ENCODE measurements at places on chromosomes 11 and 22. TPM values are rescaled to one million over a fixed set of nuclear protein-coding genes. Genes with fewer than 3 reads are reported as not detected.

Gene PRR33
- not detected for total RNA-seq

- no peak overlapping the region for H3K4me3 ChIP-seq
- no peaks in the 10 kb centered on the region for H3K36me3 ChIP-seq
- peaks cover 6% of the 10 kb centered on the region for H3K4me1 ChIP-seq
Observed at GRCh38 chr11:118289401-118289800, 15.1 kb upstream of the CD3E start.

Gene SPON1
- 10.7 TPM for total RNA-seq

DNA sequence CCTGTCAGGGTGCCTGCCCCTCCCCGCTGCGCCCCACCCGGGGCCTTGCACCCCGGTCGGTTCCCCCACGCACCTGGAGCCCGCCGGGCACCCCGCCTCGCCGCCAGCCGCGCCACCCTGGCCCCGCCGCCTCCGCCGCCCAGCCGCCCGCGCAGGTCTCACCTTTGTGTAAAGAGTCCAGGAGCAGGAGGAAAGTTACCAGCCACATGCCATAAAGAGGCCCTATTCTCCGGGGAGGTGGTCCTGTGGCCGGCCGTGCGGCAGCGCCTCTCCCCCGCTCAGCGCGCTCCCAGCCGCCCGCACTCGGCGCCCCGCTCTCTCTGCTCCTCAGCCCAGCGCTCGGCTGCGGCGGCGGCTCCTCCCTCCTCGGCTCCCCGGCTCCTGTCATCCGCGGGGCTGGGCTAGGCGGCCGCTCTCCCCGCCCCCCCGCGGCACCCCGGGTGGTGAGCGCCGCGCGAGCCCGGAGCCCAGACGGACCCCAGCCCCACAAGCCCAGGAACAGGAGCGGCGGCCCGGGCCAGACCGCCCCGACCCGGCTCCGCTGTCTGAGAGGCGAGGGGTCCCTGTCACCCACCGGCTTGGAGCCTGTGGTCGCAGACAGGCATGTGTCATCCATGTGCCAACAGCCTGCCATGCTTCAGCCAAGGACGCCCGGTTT, at the start of gene DSCAML1:
Gene DSCAML1 (minus strand): TSS at position 345 of the 658 bp plus-strand sequence. CDS start 137 bp downstream, at position 208.
- H3K27ac ChIP-seq: no peak within 1 kb of the TSS
- peaks cover 6% of the 10 kb centered on the region for H3K27me3 ChIP-seq
- H3K36me3 ChIP-seq: no peaks in the 10 kb centered on the region
- no peak for DNase-seq
- peaks cover 15% of the 10 kb centered on the region for H3K4me1 ChIP-seq
- peak within 1 kb of the TSS; percentile 23 for H3K4me3 ChIP-seq

DNA sequence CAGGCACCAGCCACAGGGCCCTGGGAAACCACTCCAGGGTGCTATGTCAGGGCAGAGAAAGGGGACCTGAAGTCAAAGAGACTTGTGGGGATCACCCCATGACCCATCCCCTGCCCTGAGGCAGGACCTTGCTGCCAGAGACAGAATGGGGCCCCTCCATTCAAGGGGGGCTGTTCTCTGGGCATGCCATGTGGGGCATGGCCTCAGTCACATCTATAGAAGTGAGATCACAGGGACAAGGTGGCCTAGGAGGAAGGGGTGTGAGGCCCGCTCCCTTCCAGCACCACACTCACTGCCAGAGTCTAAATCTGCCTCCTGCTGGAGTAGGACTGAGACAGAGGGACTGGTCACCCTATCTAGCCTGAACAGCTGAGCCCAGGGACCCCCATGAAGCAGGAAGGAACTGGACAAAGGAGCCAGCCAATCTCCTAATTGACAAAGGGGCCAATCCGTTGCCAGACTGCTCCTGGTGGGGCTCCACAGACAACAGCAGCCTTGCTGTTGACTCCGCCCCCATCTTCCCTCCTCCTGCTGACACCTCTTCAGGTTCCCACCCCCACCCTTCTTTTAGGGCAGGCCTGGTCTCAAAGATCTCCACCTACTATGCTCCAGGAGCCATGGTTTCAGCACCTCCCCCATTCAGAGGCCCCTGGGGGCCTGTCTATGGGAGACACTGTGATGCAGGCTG, 26.0 kb downstream of the NEAT1 start:
- no peaks in the 10 kb centered on the region for H3K27me3 ChIP-seq
- no peak for DNase-seq
- H3K4me1 ChIP-seq: peaks cover 32% of the 10 kb centered on the region
- no peak overlapping the region for H3K4me3 ChIP-seq

DNA sequence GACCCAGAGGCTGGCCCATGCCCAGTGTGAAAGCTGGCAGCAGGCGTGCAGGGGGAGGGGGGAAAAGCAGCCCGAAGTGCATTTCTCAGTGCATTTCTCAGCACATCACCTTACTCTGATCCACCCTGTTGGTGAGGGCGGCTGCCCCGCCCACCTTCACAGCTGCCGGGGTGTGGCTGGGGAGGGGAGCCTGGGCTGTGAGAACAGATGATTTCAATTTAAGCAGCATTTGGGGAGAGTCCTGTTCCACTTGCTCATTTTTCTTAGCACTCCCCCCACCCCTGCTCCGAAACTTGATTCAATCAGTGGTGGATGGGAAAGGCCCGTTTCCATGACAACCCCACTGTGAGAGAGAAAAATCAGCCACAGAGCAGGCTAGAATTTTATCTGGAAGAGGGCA, 84.8 kb downstream of the SNX19 start:
- no peaks in the 10 kb centered on the region for H3K27me3 ChIP-seq
- no peak for DNase-seq
- H3K4me3 ChIP-seq: no peak overlapping the region
- no peak overlapping the region for H3K27ac ChIP-seq
- no peaks in the 10 kb centered on the region for H3K4me1 ChIP-seq
